ENCODE measurements at places on chromosomes 12 and 14. TPM values are rescaled to one million over a fixed set of nuclear protein-coding genes. Genes with fewer than 3 reads are reported as not detected.

DNA sequence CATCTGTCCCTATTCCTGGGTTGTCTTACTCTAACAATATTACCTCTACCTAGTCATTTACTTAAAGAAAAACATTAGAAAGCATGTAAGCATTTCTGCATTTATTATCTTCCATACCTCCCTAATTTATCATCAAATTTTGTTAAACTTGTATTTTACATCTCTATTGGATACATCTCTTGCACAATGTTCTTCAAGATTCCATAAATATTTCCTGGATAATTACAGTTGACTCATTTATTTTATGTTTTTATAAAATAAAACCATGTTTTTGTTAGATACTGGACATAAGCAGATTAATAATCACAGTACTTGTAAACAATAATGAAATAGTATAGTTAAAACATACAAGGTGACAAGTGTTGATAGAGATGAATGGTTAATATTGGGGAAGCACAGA is 209.0 kb downstream of the TMTC3 start:
- ATAC-seq: no peak

GRCh38 chr12:22313963-22314330 is 20.6 kb downstream of the ST8SIA1 start:
- ATAC-seq: no peak

DNA sequence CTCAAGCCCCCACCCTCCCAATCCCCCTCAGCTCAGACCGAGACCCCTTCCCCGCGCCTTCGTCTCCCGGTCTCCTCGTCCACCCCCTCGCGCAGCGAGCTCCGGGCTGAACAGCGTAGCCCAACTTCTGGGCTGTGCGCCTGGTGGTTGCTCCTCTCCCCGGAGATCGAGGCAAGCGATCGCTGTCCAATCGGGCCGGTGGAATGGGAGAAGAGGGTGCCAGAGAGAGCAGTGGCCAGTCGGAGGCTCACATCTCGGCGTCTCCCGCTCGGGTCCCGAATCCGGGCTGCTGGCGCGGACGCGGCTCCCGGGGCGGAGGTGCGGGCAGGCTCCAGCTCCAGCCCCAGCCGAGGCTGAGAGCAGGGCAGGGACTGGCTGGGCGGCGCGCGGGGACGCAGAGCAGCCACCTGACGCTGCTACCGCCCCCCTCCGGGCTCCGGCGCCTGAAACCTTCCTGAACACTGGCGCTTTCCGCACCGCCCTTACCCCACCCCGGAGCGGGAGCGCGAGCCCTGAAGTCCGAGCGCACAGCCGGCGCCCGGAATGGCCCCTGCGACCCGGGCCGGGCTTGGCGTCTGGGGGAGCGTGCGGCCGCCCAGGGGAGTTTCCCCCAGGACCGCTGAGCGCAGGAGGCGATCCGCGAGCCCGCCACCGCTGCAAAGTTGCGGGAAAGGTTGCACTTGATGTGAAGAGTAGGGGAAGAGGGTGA is 508 bp upstream of the KCNH5 start:
- ATAC-seq: peak; percentile 92

DNA sequence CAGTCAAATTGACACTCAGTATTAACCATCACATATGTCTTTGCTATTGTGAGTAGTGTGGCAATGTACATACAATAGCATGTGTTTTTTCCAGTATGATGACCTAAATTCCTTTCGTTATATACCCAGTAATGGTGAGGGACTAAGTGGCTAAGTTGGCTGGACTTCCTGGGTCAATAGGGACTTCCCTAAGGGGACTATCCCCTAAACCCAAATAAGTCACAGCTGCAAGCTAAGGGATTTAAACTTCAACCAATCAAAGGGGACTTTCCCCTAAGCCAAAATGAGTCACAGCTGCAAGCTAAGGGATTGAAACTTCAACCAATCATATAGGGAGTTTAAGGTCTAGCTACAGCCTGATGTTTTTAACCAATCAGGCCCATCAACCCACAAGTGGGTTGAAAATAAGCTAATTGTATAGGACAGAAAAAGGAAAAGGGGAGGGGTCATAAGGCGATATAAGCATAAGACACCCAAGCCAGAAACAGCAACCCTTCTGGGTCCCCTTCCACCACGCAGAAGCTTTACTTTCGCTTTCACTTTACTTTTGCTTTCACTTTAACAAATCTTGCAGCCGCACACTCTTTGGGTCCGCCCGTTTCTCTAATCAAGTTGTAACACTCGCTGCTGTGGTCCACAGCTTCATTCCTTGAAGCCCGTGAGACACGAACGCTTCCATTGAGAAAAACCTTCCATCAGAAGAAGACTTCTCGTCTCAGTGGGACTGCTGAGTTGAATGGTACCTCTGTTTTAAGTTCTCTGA is 404.4 kb downstream of the FLRT2 start:
- no peak for ATAC-seq

Gene C14orf93
- total RNA-seq: 7.5 TPM

Gene KRT75
- total RNA-seq: 0.09 TPM

Gene TAPBPL
- total RNA-seq: 24.1 TPM
